Activated naive CD8-positive, alpha-beta T cell treated with anti-CD3 and anti-CD28 coated beads, Interleukin-2, amount 50 U/mL, for 16 hours (primary cell): ENCODE measurements at places on chromosomes 11 and 22.
A peak's percentile ranks its signal among the peaks of the same experiment; 100 is the strongest.

DNA sequence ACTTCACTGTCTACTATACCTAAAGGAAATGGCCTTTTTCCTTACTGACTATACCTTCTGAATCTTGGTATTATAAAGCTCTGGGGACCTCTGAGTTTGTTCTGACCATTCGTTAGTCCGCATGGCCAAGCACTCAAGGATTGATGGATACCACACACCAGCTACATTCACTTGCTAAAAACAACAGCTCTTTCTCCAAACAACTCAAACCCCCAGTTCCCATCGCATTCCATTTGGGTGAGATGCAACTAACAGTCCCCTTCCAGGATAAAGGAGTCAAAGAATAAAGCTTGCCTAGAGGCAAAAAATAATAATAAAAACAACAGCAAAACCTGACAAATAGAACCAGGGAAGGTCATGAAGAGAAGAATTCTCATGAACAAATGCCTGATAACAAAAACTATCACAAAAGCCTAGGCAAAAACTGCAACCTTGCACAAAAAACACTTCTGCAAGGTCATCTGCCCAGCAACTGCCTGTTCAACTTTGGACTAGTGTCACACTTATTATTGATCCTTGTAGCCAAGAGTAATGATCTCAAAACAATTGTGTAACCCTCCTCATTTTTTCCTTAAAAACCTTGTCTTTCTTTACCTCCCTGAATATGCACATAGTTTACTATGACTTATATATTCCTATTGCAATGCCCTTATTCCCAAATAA, 139.0 kb upstream of the GUCY1A2 start:
- DNase-seq = no peak

GRCh38 chr11:126061707-126062678, 673 bp downstream of the CDON start:
- DNase-seq = peak; percentile 12

DNA sequence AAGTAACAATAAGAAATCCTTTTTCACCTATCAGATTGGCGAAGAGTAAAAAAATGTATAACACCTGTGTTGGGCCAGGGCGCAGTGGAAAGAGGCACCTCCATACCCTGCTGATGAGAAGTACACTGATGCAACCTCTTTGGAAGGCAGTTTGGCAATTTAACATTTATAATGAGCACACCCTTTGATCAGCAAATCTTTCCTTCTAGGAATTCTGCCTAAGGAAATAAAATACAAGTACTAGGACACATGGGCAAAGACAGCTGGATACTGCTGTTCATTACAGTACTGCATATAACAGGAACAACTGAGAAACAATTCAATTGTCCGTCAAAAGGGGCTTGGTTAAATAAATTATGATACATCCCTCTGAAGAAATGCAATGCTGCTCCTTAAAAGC, 110.1 kb downstream of the RPL27A start:
- no peak for DNase-seq

DNA sequence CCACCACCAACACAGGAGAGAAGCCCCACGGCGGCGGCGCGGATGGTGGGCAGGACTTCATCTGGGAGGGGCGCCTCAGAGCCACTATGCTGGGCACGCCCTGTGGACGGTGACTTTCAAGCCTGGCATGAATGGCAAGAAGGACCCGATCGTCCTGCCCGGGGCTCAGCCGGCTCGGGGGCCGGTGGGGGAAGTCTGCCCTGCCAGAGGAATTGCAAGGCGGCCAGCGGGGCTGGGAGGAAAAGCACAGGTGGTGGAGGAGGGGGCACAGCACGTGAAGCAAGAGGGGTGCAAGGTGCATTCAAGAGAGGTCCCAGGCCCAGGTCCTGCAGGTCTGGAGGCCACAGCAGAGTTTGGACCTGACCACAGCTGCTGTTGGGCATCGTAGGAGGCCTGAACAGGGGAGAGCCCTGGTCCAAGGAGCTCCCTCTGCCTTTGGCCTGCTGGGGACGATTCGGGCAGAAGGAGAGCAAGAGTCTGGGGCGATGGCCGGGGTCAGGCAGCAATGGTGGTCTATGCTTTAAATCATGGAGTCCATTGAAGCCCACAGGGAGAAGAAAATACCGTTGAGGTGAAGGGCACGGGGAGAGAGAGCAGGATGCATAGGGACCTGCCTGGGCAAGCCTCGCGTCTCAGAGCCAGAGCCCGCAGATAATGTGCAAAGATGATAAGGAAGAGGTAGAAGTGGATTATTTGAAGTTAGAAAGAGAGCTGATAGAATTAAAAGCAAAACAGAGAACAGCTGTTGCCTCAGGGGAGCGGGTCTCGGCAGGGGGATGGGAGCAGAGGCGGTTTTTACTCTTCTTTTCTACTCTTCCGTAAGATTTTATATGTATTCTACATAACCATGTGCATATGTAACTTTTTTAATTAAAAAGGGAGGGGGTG, 82.6 kb upstream of the SHISAL1 start:
- no peak for DNase-seq

GRCh38 chr11:93537049-93537448, 6.1 kb downstream of the SMCO4 start:
- DNase-seq = no peak

DNA sequence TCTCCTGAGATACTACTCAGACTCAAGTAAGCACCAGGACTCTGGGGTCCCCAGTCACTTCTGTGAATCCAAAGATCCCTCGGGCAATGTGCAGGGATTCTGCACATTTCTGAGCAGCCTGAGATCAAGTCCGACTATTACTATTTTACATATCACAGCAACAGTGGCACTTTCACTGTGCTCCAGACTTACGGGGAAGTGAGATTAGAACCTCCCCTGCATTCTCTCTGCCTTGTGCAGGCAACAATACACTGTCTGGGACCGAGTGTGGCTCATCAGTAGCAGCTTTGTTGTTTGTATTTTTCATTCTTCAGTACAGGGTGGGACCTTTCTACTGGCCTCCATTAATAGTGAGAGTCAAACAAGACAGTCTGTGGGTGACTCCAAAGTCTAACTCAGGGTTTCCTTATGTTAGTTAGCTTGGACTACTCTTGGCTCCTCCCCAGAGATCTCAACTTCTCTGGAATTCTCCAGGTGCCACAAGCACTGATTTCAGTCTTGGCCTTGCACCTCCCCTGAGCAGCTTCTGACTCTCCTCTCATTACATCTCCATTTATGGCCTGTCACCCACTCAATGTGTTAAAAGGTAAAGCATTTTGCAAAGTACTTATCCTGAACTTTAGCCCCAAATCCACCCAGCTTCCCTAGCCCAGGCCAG, 76.2 kb upstream of the TOP3B start:
- no peak for DNase-seq

- no peak for DNase-seq
These were observed 6.3 kb downstream of the KCNJ11 start for GRCh38 chr11:17382046-17382728.

GRCh38 chr22:17789379-17790200, 15.3 kb upstream of the BID start:
- DNase-seq = no peak

- DNase-seq = no peak
These were observed 1.9 kb upstream of the ADM start for GRCh38 chr11:10302744-10303557.

GRCh38 chr11:128492903-128493569, 94.3 kb downstream of the ETS1 start:
- DNase-seq = no peak

GRCh38 chr11:59187587-59187986, 15.7 kb downstream of the DTX4 start:
- DNase-seq = no peak

DNA sequence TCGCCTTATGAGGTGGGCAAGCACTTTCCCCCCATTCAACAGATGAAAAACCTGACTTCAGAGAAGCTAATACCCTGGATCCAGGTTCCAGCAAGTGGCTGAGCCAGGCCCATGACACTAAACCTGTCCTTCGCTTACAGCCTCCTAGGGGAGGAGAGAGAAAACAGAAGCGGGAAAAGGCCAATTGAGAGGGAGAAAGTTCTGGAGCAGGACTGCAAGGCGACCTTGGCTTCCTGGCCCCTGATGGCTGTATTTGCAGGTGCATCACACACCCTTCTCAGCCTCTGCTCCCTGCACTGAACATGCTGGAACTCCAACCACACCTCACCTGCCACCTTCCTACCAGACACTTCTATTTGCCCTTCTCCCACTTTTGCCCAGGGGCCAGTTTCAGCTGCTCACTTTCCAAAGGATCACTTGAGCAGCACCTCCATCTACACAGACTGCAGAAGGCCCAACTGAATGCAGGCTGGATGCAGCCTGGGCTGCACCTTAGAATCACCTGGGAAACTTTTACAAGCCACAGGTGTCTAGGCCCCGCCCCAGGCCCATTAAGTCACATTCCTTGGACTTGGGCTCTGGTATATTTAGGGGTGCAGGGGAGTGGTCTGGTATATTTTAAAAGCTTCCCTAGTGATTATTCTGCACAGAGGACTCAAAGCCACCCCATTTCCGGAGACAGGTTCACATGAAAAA, 14.3 kb upstream of the ADA2 start:
- DNase-seq = no peak

GRCh38 chr11:103525069-103525468, 415.8 kb downstream of the DYNC2H1 start:
- no peak for DNase-seq

DNA sequence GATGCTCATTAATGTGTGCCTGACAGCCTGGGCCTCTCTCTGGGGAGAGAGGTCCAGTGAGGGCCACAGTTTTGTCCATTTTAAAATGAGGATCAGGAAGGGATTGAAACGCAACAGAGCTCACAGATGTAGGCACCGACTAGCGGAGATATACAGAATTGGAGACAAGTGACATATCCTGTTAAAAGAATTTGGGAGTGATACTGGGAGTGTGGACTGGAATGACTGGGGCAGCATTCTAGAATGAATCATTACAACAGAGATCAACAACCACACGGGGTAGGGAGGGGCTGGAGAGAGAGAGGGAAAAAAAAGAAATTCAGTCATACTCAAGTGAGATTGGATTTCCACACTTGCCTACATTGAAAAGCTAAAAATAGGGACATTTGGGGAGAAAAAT, 2.5 kb upstream of the NCAM1 start:
- no peak for DNase-seq

DNA sequence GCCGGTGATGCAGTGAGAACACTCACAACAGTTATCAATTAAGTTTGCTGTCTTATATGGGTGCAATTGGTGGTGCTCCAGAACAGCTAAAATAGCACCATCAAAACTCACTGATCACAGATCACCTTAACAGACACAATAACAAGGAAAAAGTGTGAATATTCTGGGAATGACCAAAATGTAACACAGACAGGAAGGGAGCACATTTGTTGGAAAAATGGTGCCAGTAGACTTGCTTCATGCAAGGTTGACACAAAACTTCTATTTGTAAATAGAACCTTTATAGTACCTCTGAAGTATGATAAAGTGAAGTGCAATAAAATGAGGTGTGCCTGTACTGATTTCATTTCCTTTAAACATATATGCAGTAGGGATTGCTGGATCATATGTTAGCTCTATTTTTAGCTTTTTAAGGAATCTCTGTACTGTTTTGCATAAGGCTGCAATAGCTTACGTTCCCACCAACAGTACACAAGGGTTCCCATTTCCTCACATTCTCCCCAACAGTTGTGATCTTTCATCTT, 56.7 kb upstream of the GLYATL1B start:
- no peak for DNase-seq
